Activated CD8-positive, alpha-beta memory T cell treated with anti-CD3 and anti-CD28 coated beads for 48 hours (primary cell): ENCODE measurements at places on chromosomes 3 and 15.

- no peak for DNase-seq
Measured at GRCh38 chr3:105793040-105793439, 75.8 kb downstream of the CBLB start.

GRCh38 chr3:169940470-169941181 is 26.0 kb upstream of the SEC62 start:
- DNase-seq: no peak

DNA sequence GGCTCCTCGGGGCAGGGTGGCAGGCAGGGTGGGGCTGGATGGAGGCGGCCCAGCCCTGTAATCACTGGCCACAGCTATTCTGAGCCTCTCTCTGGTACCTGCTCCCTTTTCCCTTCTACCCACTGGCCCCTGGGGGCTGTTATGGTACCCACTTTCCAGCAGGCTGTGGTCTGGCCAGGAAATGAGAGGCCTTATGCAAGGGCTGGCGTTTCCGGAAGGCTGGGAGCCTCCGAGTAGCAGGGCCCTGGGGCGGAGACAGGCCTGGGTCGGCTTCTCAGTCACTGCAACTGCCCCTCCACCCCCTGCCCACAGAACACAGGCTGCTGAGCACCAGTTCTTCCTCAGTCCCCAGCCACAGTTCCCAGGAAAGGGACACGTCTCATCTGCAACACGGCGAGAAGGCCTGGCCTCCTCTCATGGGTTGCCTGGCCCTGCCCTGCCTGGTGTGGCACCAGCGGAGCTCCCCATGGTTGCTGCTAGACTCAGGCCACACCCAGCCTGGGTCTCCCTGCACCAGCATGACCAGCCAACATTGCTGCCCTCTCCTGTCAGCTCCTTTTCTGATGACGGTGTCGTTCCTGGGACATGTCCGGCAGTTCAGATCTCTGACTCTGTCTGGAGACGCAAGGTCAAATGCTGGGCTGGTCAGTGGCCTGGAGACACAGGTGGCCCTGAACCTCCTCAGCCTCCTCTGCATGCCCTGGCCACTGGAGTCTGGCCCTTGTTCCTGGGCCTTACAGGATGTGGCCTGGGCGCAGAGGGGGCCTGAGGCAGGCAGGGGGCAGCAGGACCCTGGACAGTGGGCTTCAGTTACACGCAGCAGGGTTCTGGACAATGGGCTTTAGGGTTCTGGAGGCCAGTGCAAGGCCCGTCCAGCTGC is 6.5 kb downstream of the CHST13 start:
- no peak for DNase-seq

DNA sequence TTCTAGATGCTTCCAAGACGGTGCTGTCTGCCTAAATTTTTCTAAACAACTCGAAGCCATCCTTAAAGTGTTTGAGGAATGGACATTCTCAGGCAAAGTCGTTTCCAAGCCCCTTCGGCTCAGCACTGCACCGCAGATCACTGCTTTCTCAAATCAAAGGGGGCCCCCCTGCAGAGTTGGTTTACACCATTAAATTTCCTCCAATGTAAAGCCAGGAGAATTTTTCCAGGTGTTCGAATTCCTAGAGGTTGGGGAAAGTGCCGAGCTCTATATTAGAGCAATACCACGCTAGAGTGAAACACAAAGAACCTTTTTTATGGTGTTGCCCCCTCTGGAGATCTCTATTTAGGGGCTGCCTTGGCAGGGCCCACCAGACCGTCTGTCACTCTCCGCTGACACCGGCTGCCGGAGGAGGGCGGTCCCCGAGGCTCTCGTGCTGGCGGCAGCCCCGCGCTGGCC is 277.9 kb upstream of the NR2F2 start:
- DNase-seq: no peak

- DNase-seq: no peak
Measured at GRCh38 chr3:112486811-112487505, 12.3 kb downstream of the BTLA start.
